ENCODE measurements at places on chromosomes 2 and 18.

GRCh38 chr2:74099271-74099670 lies 48.4 kb downstream of the BOLA3 start:
- no peak for DNase-seq

GRCh38 chr2:56211048-56211447 lies 27.3 kb downstream of the CCDC85A start:
- DNase-seq, result no peak

DNA sequence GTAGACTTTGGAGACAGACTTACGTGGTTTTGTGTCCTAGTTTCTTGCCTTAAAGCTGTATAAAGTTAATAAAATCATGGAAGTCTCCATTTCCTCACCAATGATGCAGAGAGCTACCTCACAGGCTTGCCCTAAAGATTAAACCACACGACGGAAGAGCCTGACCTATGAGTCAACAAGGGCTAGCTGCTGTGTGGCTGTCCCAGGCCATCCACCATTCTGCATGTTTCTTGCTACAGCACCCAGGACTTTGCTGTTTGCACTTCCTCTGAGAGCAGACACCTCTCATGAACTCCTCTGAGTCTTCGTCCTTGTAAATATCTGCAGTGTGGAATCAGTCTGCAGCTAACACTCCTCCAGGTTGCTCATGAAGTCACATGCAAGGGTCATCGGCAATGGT lies 160.0 kb upstream of the TRIB2 start:
- no peak for DNase-seq

GRCh38 chr2:195368249-195369217 lies 288.5 kb upstream of the SLC39A10 start:
- no peak for DNase-seq

DNA sequence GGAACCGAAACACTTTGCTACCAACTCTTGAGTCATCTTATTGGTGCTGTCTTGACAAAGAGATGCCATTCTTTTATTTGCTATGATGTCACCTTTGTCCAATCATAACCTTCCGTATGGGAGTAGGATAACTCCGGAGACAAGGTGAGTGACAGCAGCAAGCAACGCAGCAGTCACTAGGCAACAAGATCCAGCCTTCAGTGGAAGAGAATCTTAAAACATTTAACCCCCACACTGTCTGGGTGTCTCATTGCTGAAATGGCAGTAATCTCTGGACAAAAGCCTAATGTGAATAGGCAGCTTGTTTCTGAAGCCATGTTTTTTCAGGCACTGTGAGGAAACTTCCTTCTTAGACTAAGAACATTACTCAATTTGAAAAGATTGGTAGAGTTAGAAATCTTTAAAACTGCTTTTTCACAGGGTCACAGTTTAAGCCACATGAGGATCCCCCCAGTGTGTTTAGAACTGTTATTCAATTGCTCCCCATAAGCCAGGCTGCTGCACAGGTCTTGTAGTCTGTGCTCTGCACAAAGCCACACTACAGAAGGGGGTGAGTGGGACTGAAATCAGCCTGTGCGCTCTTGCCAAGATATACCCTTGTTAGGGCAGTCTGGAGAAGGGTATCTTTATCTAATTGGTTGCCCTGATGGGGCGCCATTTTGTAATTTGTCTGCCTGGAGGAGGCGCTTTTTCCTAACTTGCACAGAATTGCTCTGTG lies 131.5 kb upstream of the STON1 start:
- DNase-seq, result peak; percentile 39

DNA sequence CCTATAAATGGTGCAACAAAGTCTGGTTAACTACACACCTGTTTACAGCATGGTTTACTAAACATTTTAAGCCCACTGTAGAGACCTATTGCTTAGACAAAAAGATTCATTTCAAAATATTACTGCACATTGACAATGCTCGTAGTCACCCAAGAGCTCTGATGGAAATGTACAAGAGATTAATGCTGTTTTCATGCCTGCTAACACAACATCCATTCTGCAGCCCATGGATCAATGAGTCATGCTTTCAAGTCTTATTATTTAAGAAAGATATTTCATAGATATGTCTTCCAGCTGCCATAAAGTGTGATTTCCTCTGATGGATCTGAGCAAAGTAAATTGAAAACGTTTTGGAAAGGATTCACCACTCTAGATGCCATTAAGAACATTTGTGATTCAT lies 781.1 kb downstream of the MBD2 start:
- DNase-seq, result no peak

Data from anterior cingulate cortex (tissue), 58 donors.